Tongue (tissue), 3 donors: ENCODE measurements at places on chromosomes 5 and 9. TPM values are rescaled to one million over a fixed set of nuclear protein-coding genes. Genes with fewer than 3 reads are reported as not detected.

AQP7 gene
- 8.4 TPM for total RNA-seq

DMGDH gene
- total RNA-seq: 1.8 TPM

ABHD17B gene
- 49.5 TPM for total RNA-seq

GRCh38 chr9:36093384-36093783 lies 43.1 kb upstream of the GLIPR2 start:
- no peak for DNase-seq

- no peak for DNase-seq
Observed at GRCh38 chr9:127562279-127562796, 49.7 kb upstream of the STXBP1 start.

DNA sequence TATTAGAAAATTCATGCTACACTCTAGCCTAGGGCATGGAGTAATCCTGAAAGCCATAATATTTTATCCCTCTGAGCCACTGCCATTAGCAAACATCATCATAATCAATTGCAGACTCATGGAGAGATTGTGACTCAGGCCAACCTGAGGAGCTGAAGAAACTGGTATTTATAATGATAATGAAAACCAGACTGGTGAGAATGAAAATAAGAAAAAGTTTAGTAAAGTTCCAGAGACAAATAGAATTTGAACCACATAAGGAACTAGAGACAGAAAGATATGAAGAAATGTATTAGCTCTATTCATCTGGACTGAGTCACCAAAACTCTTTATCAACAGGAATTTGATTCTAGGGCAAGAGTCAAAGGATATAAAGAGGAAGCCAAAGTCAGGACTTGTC lies 158.7 kb downstream of the DRD1 start:
- no peak for DNase-seq
